Forelimb muscle (tissue), 1 donor: ENCODE measurements at places on chromosomes 7 and 10.

DNA sequence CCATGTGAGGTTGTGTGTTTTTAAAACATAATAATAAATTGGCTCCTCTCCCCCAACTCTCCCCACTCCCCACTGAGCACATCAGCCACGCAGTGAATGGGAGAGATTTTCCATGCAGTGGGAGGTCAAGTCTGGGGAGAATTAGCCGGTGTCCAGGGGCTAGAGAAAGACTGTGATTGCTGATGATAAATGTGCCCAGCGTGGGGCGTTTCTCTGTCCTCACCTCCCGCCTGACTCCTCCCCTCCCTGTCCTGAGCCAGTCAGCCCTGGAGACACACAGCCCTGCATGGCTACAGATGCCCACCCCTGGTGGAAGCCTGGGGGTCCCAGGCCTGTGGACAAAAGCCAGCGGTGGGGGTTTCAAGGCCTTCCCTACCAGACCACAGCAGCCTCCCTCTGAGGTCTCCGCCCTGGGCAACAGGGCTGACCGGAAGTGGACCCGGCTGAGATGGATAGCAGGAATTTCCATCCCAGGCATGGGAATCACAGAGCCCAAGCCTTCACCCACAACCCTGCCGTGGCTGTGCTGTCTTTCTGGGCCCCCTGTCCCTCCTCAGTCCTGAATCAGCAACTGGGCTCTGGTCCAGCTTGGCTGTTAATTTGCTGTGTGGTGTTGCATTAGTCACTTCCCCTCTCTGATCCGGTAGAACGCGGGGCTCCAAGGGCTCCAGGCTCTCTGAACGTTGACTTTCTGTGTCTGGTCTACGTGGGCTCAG lies 46.8 kb upstream of the SLC29A3 start:
- DNase-seq, result no peak

DNA sequence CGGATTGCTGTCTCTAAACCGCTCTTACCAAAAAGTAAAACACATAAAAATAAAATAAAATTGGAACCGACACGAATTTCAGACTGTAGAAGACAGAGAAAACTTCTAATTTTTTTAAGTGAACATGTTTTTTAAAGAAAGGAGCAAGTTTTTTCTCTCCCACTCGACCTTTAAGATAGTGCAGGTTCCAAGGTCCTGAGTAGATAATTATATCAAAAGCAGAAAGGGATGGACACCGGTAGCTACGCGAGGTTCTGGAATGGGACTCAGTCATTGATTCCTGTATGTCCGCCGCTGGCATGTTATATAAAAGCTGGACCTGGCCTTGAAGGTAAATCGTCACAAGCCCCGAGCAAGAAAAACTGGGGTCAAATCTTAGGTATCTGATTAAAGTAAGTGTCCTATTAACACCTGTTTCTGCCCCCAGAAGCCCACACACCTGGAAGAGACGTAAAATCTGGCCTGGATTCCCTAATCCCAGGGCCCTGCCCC lies 462 bp upstream of the CISD1 start:
- no peak for DNase-seq

GRCh38 chr10:102767428-102768160 lies 23.8 kb downstream of the WBP1L start:
- DNase-seq, result no peak

GRCh38 chr10:44865289-44865671 lies 45.9 kb upstream of the TMEM72 start:
- DNase-seq, result no peak

GRCh38 chr7:326273-326672 lies 36.3 kb downstream of the FOXL3 start:
- no peak for DNase-seq

DNA sequence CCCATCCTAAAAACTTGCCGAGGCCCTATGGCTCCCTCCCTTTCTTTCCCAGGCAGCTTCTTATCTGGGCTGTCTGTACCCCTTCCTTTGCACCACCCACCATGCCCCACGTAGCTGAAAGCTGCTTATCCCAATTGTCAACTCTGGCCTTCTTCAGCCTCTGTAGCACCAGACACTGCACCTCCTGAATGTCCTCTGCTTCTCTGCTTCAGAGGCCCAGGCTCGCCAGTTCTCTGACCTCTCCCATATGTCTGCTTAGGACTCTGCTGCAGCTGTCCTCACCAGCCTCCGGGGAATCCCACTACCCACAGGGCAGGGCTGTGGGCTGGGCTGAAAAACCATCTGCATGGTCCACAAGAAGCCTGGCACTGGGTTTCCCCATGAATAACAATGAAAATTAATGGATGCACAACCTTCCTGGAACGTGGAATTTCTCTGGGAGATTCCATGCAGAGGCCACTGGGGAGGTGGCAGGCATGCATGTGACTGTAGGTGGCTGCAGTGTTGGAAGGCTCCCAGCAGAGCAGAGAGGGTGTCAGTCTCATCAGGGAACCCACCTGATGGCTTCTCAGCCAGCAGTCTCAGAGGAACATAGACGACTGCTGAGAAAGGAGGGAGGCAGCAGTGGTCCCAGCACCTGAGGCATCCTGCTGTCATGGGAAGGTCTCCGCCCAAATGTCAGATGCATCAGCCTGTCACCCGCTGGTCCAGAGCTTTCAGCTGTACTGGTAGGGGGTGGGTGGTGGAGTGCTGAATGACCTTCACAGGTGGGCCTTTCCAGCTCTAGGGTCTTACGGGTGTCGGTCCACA lies 16.8 kb upstream of the SH2D4B start:
- no peak for DNase-seq

DNA sequence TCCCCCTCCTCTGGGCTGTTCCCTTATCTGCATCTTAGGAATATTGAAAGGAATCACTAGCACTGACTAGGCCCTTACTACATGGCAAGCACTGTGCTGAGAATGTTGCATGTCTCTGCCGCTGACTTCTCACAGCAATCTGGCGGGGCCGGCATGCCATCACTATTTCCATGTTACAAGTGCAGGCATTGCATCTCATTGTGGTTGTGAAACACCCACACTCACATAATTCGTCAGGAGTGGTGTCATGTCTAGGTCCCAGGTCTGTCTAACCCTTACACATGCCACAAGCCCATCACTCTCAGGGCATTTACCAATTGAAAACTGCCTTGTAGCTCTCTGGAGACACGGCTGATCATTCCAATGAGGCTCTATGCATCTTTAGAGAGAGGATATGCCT lies 8.5 kb upstream of the IL2RA start:
- no peak for DNase-seq

DNA sequence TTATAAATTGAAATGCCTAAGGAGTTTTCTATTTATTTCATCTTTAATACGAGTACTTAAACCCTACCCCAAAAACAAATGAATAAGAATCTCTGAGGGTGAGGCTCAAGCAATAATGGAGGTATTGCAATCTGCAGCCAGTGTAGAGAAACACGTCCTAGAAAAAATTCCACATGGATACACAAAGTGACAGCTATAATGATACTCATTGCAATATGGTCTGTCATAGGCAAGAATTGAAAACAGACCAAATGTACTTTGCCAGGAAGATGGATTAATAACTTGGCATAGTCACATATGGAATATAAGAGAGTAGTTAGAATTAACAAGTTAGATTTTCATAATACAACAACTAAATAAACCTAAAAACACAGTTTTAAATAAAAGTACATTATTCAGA lies 440.1 kb upstream of the STEAP1 start:
- DNase-seq, result no peak

DNA sequence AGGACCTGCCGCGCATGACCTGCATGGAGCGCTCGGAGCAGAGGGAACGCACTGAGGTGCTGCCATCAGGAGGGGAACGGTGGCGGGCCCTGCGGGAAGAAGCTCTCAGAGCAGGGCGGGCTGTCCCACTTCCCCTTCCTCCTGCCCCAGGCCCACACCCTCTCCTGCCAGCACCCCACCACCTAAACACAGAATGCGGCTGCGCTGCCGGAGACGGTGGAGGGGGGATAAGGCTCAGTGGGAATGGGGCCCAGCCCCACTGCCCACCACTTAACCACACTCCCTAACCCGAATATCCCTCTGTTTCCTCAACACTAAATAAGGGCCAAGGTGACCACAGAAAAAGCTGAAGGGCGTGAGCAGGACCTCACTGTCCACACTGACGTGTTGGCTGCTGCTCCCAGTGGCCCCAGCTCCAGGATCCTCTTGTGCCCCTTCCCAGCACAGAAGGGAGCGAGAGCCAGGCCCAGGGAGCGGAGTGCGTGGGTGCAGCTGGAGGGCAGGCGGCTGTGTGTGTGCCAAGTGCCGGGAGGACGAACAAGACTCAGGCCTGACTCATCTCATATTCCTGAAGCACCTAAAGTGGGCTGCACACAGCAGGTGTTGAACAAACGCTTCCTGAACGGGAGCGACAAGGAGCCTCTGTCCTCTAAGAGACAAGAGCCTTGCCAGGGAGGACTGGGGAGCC lies 116.8 kb downstream of the MAD1L1 start:
- no peak for DNase-seq

GRCh38 chr10:88582411-88582805 lies 710 bp downstream of the RNLS start:
- no peak for DNase-seq

DNA sequence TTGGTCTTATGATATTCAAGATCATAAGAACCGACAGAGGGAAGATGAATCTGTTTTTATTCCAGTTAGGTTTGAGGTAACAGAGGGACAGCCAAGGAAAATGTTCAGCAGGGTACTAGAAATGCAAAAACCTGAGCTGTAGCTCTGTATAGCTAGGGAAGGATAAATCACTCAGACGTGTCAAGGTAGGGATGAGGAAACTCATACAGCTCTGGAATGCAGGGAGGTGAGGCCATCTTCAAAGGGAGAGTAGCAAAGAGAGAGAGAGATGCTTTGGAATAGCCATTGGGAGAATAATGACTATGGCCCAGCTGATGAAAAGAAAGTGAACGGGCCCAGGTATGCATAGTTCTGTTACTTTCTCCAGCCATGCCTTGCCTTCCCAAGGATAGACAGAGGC lies 77.8 kb downstream of the PAX2 start:
- no peak for DNase-seq

DNA sequence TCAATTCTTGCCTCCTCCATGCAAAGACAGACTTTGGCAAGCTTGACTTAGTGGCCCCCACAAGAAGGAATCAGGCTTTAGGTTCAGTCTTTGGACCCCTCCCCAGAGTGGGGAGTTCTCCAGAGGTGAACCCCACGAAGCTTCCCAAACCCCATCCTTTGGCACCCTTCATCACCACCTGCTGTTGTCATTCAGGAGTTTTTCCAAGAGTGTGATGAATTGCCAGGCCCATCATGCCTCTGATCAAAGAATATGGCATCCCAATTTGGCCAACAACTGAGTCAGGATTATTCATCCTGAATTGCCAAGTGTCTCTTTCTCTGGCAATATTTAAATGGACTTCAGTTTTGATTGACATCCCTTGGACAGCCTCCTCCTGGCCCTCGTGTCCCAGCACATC lies 404.7 kb upstream of the MKI67 start:
- DNase-seq, result no peak

DNA sequence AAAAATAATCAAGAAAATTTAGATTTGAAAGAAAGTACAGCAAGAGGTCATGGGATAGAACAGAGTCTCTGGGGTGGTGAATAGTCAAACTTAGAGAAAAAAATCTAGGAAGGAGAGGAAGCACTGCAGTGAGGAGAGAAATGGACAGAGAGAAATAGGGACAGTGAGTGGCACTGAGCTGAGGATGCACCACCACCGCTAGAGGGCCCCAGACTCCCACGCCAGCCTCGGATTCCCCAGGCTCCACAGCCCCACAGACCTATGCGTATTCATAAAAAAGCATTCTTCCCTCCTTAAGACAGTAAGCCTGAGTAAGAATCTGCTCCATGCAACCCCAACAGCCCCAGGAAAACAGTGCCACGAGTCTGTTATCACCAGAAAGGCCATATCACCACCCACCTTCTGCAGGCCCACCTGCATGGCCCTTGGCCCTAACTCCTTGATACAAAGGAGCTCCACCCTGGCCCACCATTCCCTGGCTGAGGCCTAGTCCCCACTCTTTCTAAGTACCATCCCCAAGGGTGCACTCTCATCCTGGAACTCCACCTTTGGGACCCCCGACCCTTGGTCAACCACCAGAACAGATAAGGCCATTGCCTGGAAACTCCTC lies 91.0 kb downstream of the ALOX5 start:
- DNase-seq, result no peak

DNA sequence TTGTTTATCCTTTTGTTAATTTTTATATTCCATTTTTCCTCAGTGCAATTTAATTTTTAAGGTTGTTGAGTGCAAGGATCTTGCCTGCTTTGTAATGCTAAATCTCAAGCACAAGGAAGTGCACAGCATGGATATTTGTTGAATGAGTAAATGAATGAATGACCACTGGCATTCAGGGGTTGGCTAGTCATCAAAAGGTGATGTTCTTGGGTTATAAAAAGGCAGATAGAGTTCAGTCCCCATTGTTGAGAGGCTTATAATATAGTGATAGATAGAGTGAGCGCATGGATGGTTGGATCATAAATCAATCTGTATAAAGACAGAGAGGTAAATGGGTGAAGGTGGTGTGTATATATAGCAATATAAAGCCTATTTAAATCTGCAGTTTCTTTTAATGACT lies 193.2 kb upstream of the KLF6 start:
- no peak for DNase-seq

DNA sequence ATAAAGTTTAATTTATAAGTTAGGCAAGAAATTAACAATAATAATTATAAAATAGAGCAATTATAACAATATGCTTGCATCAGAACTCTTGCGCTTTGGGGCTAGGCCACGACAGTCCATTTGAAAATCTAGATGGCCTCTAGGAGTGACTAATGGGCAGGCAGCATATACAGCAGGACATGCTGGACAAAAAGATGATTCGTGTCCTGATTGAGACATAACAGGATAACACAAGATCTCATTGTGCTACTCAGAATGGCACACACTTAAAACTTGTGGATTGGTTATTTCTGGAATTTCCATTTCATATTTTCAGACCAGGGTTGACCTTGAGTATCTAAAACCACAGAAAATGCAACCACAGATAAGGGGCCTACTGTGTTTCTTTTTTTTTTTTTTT lies 27.5 kb downstream of the CTNNA3 start:
- DNase-seq, result no peak

- DNase-seq, result no peak
Measured at GRCh38 chr7:76016191-76016947, 22.0 kb upstream of the TMEM120A start.

GRCh38 chr7:150780292-150780691 lies 19.9 kb downstream of the TMEM176B start:
- no peak for DNase-seq

DNA sequence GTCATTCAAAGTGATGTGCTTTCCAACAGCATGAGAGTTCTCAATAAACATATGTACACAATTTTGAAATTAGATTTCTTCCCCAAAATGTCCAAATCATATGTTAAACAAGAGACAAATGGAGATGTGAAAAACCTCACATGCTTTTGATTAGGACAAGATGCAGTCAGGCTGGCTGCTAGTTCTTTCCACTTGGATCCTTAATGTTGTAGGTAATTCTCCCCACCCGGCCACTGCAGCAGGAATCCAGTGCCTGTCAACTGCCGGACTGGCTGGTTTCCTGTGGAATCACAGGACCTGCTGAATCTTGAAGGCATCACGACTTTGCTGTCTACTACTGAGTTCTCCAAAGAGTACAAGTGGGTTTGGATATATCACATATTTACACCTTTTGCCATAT lies 138.6 kb upstream of the AKR1E2 start:
- DNase-seq, result no peak

- DNase-seq, result no peak
Measured at GRCh38 chr7:37782166-37782565, 66.2 kb upstream of the NME8 start.
